ENCODE measurements at places on chromosomes 6 and 20. TPM values are rescaled to one million over a fixed set of nuclear protein-coding genes. Genes with fewer than 3 reads are reported as not detected.

The ZSCAN12 gene
- total RNA-seq = 5.8 TPM

The ENPP1 gene
- total RNA-seq = 26.8 TPM

The STX11 gene
- total RNA-seq = 3.1 TPM

The PTCRA gene
- total RNA-seq = not detected

The HAO1 gene
- not detected for total RNA-seq

The LHFPL5 gene
- total RNA-seq = not detected

The AHI1 gene
- 28.8 TPM for total RNA-seq

The CSTF1 gene
- total RNA-seq = 33.7 TPM

The HMGA1 gene
- 40.9 TPM for total RNA-seq

The SLC16A10 gene
- total RNA-seq = not detected

The AVP gene
- total RNA-seq = not detected

The ZNF391 gene
- total RNA-seq = 2.5 TPM

The ATP5F1E gene
- total RNA-seq = 22.8 TPM

The GINM1 gene
- 111 TPM for total RNA-seq

The BMP7 gene
- total RNA-seq = not detected

The TNFAIP3 gene
- 36.0 TPM for total RNA-seq

The BMP2 gene
- 4.8 TPM for total RNA-seq

The SMLR1 gene
- total RNA-seq = 0.19 TPM

The ECT2L gene
- total RNA-seq = not detected

The SLC22A1 gene
- total RNA-seq = 0.38 TPM

The NDRG3 gene
- 16.5 TPM for total RNA-seq

The TASP1 gene
- total RNA-seq = 13.5 TPM

The TAAR2 gene
- not detected for total RNA-seq

The KHDC1L gene
- not detected for total RNA-seq

The AK9 gene
- total RNA-seq = 4.2 TPM

The HSPA12B gene
- 0.28 TPM for total RNA-seq

The PI16 gene
- total RNA-seq = 0.28 TPM

The THBS2 gene
- total RNA-seq = 629 TPM

The ADTRP gene
- 1.1 TPM for total RNA-seq

The LAMA5 gene
- 35.7 TPM for total RNA-seq

The ENPP3 gene
- under 0.01 TPM for total RNA-seq

The HTR1B gene
- total RNA-seq = under 0.01 TPM

The FLRT3 gene
- total RNA-seq = 0.58 TPM

The CLDN20 gene
- not detected for total RNA-seq

The TRIM27 gene
- total RNA-seq = 50.2 TPM

The ELOVL2 gene
- 0.38 TPM for total RNA-seq

The PAX1 gene
- total RNA-seq = not detected

The ZC3H12D gene
- total RNA-seq = under 0.01 TPM

The BHLHE23 gene
- not detected for total RNA-seq

The CYP39A1 gene
- total RNA-seq = under 0.01 TPM

The KIFC1 gene
- 52.1 TPM for total RNA-seq

The STX16 gene
- 37.2 TPM for total RNA-seq

The DPPA5 gene
- total RNA-seq = not detected

The DYNLRB1 gene
- 28.6 TPM for total RNA-seq

The UBE2C gene
- total RNA-seq = 7.9 TPM

The TFAP2A gene
- total RNA-seq = not detected

The IL20RA gene
- total RNA-seq = 0.28 TPM

The CD109 gene
- 5.8 TPM for total RNA-seq

The UBD gene
- not detected for total RNA-seq

The CMTR1 gene
- total RNA-seq = 37.2 TPM

The ENPP5 gene
- 5.6 TPM for total RNA-seq

The ATP6V1G2 gene
- total RNA-seq = 5.1 TPM

The PPP1R14C gene
- total RNA-seq = 0.38 TPM

The C2 gene
- 6.8 TPM for total RNA-seq

The GTF2H4 gene
- total RNA-seq = 7.3 TPM
